ENCODE measurements at places on chromosomes 5 and 9.

DNA sequence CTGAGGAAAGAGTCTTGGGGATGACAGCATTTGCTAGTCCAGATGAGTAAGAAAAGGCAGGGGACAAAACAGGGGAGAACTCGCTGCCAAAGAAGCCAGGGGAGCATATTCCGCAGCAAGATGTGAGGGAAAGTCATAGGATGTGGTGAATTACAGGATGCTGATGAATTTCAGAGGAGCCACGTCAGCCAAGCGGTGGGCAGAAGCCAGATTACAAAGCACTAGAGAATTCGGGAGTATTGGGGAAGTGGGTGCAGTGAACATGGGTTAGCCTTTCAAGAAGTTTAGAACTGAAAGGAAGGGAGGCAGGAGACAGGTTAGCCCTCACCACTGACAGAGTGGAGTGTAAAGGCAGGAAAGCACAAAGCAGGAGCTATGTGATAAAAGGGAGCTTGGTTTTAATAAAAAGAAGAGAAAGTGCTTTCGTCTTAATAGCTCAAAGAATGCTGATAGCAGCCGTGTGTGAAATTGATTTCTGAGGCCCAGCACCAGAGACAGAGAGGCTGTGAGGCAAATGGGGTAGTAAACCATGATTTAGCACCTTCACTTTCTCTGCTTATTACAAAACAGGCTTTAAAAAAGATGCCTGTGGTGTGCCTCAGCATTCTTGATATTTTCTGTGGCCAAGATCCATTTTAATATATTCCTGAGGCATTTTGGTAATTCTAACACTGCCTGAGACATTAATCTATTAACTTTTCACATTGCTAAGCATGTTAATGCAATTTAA is 16.9 kb downstream of the ADAMTSL1 start:
- DNase-seq = no peak

DNA sequence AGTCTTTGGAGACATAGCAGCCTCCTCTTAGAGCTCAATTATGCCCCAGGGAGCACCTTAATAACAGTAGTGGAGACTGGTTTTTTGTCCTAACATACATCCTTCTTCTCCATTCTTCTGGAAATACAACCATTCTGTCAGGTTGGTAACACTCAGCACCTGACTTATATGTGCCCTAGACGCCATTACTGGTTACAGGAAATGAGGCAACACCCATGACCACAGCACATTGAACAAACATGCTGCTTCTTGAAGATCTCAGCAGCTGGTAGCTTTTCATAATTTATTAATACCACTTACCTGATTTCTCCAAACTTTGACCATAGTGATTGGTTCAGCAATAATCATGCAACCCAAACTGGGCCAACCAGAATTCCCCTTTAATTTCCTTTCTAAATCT is 25.1 kb upstream of the TRPM3 start:
- DNase-seq = no peak

DNA sequence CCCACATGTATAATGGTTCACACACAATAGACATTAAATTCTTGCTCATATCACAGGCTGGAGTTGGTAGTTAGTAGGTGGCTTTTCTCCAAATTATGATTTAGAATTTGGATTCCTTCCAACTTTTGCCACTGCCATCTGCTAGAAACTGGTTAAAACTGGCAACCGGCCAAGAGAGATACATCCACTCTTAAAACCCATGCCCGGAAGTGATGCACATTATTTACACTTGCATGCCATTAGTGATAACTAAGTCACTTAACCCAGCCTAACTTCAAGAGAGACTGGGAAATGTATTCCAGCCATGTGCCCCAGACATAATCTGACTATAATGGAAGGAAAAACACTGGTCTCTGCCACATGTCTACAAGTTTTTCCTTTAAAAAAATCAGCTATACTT is 395.7 kb upstream of the SEMA6A start:
- DNase-seq = no peak

DNA sequence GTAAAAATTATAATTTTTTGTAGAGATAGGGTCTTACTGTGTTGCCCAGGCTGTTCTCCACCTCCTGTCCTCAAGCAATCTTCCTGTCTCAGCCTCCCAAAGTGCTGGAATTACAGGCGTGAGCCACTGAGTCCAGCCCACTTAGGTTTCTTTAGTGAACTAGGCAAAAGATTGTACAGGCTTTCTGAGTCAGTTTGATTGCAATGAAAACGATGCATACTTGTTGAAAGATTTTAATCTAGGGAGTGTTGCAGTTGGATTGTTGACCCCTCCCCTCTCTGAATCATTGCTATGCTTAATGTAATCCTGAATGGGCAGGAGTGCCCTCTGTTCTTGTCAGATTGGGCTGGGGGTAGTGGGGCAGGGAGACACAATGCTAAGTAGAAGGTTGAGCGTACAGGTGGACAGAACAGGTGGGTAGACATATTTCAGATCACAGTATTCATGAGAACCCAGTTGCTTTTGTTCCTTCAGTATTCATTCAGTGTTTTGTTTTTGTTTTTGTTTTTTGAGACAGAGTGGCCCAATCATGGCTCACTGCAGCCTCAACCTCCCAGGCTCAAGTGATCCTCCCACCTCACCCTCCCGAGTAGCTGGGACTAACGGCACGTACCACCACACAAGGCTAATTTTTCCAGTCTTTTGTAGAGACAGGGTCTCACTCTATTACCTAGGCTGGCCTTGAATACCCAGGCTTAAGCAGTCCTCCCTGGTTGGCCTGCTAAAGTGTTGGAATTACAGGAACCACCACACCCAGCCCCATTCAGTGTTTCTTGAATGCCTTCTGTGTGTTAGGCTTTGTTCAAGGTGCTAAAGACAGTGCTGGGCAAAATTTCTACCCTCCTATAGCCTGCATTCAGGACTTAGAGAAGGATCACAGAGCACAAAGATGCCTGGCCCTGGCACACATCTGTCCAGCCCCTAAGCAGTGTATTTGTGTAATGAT is 70.1 kb downstream of the KIAA1958 start:
- DNase-seq = no peak

GRCh38 chr5:107099506-107099905 is 571.2 kb downstream of the EFNA5 start:
- no peak for DNase-seq

- DNase-seq = no peak
Measured at GRCh38 chr9:129030191-129030590, 2.1 kb upstream of the SH3GLB2 start.

GRCh38 chr5:172696171-172696849 is 55.2 kb downstream of the NEURL1B start:
- DNase-seq = no peak

DNA sequence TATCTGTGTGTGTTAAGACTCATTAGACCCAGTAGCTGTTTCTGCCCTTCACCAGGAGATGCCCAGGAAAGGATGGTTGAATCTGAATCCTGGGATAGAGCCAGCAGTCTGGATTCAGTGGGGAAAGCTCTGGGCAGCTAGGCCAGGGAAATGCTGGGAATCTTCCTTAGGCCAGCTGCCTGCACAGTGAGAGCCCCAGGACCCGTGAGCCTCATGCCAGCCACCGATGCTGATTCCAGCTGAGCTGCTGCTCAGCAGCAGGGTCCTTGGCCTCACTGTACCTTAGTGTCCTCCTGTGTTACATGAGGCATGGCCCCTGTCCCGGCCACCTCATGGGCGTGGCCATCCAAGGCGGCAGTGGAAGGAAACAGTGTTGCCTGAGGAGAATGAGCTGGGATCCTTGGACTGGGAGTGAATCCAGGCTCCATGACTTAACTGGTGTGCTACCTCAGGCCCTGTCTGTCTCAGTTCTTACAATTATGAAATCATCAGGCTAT is 87.1 kb downstream of the AMBP start:
- DNase-seq = no peak

DNA sequence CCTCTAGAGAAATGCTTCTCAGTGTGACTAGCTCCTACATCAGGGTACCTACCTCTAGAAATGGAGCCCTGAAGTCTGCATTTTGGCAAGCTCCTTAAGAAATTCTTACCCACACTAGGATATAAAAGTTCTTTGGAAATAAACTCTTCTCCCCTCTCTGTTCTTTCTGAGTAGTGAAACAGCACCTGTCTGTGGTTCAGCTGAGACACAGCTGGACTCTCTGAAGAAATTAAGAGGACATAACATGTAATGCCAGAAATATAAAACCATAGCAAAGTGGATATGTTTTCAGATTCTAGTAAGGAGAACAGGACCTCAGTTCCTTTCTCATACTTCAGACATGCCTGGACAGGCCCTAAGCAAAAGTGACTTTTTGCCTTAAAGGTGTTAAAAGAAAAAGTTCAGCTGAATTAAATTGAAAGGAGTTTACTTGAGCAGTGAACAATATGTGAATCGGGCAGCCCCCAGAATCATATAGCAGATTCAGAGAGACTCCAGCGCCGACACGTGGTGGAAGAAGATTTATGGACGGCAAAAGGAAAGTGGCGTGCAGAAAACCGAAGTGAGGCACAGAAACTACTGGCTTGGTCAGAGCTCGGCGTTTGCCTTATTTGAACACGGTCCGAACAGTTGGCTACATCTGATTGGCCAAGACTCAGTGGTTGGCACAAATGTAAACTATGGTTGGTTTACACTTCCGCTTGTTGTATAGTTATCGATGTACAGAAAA is 64.5 kb downstream of the PRKACG start:
- DNase-seq = no peak

- no peak for DNase-seq
Measured at GRCh38 chr9:136857166-136857565, 5.0 kb downstream of the MAMDC4 start.

GRCh38 chr9:29297592-29297991 is 1724.3 kb upstream of the C9orf72 start:
- DNase-seq = no peak

GRCh38 chr9:90795871-90796317 is 5.7 kb upstream of the SYK start:
- DNase-seq = no peak

DNA sequence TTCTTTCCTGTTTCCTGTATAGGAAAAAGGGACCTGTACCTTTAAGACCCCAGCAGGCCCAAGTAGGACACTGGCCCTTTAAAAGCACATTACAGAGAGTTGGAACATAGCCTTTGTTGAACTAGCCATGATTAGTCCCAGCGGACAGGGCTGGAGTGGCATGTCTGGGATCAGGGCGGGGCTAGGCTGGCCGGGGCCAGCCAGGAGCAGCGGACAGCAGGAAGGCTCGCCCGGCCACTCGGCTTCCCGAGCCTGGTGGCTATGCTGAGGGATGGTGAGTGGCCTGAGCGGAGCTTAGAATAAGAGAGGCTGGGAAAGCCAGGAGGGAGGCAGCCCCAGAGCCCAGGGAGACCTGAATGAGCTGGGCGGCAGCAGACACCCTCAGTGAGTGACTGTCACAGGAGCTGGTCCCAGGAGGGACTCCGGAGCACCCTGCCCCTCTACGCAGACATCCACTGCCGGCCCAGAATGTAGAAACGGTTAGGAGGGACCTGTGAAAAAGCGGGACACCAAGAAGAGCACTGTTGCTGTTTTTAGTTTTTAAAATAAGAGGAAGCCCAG is 92.1 kb downstream of the DAB2IP start:
- DNase-seq = no peak

- DNase-seq = no peak
Measured at GRCh38 chr9:110444911-110445310, 107.2 kb upstream of the TXNDC8 start.

GRCh38 chr9:92180669-92181181 is 65.5 kb upstream of the SPTLC1 start:
- no peak for DNase-seq

DNA sequence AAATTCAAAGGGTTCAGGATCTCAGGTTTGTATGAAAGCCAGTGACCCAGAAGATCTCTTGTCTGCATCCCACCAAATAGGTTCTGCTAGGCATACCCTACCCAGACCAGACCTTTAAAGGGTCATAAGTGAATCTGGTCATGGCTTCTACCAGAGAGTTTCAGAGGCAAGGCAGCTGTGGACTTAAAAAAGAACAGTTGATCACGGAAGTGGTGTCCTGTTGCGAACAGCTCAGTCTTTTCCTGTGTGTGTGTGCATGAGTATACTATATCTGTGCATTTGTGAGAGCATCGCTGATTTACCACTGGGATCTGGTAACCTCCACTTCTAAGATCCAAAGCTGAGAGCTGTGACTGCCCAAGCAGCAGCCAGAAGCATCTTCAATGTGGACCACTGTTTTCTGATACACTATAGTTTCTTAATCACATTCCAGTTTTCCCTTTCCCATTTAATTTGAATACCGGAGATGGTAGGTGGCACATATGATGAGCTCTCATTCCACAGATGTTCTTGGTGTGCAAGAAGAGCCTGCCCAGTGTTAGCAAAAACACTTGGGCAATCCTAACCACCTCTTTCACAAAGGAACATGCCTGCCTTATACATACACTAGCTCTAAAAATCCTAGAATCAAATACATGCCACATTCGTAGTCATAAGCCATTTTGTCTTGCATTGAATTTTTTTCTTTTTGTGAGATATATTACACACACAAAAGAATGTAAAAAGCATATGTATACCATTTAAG is 36.2 kb upstream of the OR2S2 start:
- DNase-seq = no peak

DNA sequence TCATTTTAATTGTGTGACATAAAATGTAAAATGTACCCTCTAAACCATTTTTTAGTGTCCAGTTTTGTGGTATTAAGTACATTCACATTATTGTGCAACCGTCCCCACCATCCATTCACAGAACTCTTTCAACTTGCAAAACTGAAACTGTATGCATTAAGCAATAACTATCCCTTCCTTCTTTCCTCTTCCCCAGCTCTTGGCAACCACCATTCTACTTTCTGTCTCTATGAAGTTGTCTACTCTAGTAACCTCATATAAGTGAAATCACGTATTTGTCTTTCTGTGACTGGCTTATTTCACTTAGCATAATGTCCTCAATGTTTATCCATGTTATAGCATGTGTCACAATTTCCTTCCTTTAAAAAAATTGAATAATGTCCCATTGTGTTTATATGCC is 142.4 kb downstream of the C9orf152 start:
- no peak for DNase-seq

GRCh38 chr5:44603496-44604272 is 205.1 kb upstream of the MRPS30 start:
- no peak for DNase-seq

DNA sequence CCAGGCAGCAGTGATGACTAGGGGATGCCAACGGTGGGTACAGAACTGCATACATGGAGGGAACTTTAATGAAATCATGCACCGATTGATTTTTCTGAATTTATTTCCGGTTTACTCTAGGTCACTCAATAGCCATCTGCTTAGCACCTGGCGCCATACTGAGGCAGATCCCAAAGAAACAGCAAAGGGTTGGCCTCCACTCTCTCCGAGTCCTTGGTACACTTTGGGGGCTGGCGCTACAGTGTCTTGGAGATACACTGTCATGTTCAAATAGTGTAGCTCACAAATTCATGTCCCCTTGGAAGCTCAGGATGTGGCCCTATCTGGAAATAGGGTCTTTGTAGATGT is 116.3 kb downstream of the BOD1 start:
- no peak for DNase-seq

GRCh38 chr5:172452398-172453205 is 1.7 kb downstream of the SH3PXD2B start:
- no peak for DNase-seq

Measured in CD4-positive, alpha-beta T cell treated with Interleukin-4 for 1 hour (primary cell).